ENCODE measurements at places on chromosomes 16 and 17.
A peak's percentile ranks its signal among the peaks of the same experiment; 100 is the strongest.

DNA sequence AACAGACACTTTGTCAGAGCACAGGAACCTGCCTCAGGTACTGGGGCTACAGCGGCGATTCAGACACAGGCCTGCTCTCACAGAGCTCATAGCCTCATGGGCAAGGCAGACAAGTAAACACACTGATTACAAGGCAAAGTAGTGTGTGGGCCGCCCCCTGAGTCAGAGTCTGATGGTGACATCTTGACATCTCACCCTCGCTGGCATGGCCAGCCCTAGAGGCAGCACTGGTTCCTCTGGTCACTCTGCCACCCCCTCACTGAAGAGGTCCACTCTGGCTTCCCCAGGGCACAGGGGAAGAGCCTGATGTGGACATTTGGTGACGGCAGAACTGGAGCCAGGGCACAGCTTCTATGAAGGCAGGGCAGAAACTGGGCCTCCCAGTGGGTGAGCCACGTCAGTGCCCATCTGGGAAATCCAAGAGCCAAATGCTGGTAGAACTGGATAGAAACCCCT is 32.9 kb upstream of the TOB1 start:
- no peak for DNase-seq

GRCh38 chr17:44260296-44260695 is 7.6 kb downstream of the SLC4A1 start:
- no peak for DNase-seq

DNA sequence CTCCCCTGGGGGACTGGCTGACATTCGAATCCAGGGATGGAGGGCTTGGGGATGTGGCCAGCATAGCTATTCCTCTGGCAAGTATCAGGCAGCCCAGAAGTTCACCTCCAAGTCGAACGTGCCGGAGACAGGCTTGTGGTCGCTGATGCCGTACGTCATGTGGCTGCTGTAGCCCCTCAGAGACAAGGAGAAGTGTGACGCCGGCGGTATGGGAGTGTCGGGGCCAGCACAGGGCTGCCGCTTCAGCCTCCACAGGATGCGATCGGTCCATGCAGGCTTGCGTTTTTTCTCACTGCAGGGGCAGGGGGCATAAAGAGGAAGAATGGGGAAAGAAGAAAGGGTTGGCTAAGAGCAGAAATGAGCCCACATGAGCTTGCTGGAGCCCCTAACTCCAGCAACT is 5.3 kb upstream of the MYO1C start:
- no peak for DNase-seq

- DNase-seq = peak; percentile 12
Observed at GRCh38 chr17:5585836-5586521, 1.7 kb upstream of the NLRP1 start.

GRCh38 chr17:14294876-14295275 is 6.0 kb upstream of the HS3ST3B1 start:
- DNase-seq = no peak

- peak; percentile 46 for DNase-seq
Observed at GRCh38 chr16:70473446-70474319, 19.3 kb downstream of the FCSK start.

DNA sequence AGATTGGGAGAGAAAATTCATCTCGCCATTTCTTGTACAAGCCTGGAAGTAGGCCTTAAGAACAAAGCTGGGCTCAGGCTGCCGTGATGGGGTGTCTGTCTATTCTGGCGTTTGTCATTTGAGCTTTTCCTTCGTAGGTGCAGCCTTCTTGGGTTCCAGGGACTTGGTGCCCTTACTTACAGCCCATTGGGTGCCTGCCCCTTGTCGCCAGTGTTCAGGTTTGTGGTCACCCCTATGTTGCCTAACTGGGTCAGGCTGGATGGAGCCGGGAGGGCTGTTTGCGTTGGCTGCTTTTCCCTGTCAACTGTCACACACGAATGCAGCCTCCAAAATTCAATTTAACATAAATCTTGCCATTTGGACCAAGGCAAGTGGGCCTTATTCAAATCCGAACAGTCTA is 23.7 kb upstream of the MED9 start:
- no peak for DNase-seq

GRCh38 chr16:65961476-65962143 is 404.9 kb upstream of the CDH5 start:
- DNase-seq = no peak

GRCh38 chr17:48551214-48551555 is 6.3 kb upstream of the HOXB2 start:
- DNase-seq = no peak

- DNase-seq = no peak
Observed at GRCh38 chr17:42660692-42661345, 1.7 kb downstream of the TUBG2 start.

All from hematopoietic multipotent progenitor cell treated with erythropoietin and hydrocortisone succinate and interleukin-3 and kit ligand, for 4 days (in vitro differentiated cells).